ENCODE measurements at places on chromosomes 2 and 18.

DNA sequence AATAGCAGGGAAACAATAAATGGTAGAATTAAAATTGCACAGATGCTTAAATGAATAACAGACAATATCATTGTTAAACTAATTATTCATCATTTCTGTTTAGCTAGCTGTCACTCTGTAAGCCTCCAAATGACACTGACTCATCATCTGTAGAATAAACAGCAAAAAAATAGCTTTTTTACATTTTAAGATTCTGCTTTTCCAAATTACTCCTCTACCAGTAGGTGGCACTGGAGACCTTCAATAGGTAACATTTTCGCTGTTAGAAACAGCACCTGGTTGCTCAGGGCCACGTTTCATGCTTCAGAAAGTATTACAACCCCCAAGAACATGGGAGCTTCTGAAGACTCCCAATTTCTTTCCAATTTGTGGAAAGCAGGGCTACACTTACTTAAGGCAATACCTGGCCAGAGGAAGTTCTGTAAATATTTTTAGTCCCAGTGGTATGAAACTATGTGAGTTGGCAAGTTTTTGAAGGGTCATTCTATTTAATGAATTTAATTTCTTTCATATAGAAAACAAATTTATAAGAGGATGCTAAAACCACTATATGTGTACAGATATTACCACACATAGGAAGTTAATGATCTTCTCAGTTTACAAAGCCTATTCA is 45.4 kb downstream of the TTN start:
- DNase-seq: peak; percentile 6

DNA sequence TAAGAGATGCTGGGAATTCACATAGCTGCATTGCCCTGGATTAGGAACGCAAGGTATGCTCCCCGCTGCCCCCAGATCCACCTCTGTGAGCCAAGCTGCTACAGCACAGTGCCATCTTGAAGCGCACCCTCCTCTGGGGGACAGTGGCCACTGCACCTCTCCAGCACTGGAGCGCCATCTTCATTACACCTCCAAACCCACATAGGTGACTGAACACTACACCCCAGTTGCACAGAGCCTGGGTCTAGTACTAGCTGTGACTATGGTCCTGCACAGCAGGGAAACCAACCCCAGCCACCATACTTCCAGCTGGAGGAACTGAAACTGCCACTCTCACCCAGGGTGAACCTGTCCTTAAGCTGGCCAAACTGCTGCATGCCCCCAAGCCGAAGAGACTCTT is 84.6 kb downstream of the TMEM237 start:
- no peak for DNase-seq

DNA sequence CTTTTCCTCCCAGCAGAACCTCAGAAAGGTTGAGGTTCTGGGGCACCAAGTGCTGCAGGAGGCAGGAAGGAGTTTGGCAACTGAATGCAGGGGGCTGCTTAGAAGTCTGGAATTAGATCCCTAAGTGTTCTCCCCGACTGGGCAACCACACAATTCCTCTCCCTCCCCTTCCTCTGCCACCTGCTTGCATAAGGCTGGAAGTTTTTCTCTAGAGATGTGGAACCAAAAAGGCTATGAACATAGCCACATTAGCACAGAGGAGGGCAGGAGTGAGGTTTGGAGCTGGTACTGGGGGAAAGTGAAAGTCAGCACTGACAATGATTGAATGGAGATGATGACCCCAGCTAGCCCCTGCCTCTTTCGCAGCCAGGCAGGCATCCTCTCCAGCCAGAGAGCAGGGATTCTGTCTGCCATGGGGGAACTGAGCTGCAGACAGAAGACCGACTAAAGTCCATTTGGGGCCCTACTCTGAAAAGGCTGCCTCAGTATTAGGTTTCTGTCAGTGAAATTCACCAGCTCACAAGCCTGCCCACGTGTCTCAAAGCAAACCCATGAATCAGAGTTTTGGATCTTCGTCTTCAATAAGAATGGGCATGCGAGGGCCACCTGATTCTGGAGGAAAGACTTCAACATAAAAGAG is 87.9 kb upstream of the ITGA6 start:
- no peak for DNase-seq

GRCh38 chr2:226080334-226080733 is 680.8 kb downstream of the NYAP2 start:
- peak; percentile 84 for DNase-seq

DNA sequence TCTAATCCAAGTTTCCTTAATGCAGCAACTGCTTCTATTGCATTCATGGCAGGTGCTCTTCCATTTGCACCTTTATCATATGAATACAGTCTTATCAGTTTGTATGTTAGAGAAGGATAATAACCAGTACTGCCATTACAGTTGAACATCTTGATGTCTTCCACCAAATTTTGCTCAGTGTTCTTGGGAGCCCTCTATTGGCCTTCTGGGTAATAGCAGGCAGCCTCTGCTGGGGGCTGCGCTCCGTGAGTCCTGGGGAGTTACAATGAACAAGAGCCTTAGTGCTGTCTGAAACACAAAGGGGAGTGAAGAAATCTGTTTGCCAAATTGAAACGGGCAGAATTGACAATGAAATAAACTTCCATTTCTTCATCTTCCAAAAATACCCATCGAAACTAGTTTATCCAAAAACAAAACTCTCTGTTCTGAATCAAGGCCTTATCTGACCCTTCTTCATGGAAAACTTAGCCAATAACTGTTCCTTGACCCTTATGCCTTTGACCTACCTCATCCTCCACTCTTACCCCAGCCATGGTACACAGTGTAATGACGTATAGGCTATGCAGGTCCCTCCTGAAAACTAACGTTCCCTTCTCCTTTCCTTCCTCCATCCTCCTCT is 79.9 kb downstream of the ALK start:
- peak; percentile 3 for DNase-seq

DNA sequence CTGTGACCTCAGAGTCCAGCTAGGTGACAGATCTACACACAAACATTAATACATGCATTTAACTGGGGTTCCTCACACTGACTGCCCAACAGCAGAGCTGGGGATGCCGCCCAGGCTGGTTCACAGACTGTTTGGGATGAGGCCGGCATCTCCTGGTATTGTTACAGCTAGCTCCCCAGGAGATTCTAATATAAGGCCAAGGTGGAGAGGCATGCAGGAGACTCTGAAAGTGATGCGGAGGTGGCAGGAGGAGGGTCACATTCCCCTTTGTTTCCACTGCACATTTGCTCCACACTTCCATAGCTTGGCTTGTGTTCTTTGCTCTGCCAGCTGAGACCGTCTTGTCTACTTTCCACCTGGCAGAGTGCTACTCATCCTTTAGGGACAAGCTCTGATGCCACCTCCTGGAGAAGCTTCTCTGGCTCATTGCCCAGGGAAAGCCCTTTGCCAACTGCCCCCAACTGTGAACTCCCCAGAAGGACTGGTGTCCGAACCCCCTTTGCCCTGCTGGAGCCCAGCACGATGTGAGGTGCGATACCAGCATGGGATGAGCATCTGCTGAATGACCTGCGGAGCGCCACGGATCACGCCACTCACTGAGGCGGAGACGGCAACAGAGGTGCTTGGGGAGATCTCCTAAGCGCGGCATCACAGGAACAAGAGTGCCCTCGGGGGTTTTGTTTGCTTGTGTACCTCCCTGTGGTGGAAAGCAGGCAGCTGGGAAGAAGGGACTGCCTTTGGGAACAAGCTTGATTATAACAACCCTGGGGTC is 88.8 kb downstream of the UXS1 start:
- DNase-seq: no peak

DNA sequence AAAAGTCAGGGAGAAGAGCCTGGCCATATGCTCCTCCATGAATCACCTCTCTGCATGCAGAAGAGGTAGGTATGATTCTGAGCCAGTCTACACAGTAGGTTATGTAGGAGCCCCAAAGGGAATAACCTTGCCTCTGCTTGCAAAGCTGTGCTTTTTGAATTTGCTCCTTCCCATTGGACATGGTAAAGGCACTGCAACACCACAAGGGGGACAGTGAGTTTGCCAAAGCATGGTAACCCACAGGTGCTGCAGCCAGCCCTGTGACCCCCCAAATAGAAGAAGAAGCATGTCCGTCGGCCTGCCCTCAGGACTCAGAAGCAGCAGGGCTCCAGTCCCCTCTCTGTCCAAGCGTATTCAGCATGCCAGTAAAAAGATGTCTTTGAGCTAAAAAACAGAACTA is 51.0 kb upstream of the BCL2L11 start:
- no peak for DNase-seq
